Activated CD4-positive, CD25-positive, alpha-beta regulatory T cell (primary cell): ENCODE measurements at places on chromosomes 12 and 14.

DNA sequence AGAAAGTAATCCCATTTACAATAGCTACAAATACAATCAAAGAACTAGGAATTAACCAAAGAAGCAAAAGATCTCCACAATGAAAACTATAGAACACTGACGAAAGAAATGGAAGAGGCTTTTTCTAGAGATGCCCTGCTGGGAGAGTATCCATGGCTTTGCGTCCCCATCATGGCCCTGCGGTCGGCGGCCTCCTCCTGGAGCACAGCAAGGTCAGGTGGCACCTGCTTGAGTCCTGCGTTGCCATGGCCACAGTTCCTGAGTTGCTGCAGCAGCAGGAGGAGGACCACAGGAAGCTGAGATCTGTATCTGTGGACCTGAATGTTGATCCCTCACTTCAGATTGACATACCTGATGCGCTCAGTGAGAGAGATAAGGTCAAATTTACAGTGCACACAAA lies 143.5 kb downstream of the SLC5A8 start:
- no peak for DNase-seq

DNA sequence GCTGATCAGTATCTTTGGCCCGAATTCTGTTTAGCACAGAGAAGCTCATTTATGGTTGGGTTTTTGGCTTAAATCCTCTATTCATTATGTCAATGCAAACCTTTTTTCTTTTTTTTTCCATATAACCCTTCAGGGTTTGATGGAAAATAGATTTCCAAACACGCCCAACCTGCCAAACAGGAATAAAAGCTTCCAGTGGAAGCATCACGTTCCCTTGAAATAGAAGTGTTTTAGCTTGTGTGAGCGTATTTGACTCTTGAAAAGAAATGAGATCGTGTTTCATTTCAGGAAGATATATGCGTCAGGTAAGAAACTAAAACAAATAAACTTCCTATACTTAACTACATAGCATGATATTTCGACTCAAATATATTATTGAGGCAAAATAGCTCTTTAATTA lies at the start of gene PIK3C2G:
Gene PIK3C2G, plus strand, starts transcription at position 246 of the 400 bp plus-strand sequence. CDS start 20,564 bp downstream, outside the sequence.
- DNase-seq, result no peak

GRCh38 chr12:95198914-95199313 lies 18.4 kb downstream of the FGD6 start:
- DNase-seq, result no peak

DNA sequence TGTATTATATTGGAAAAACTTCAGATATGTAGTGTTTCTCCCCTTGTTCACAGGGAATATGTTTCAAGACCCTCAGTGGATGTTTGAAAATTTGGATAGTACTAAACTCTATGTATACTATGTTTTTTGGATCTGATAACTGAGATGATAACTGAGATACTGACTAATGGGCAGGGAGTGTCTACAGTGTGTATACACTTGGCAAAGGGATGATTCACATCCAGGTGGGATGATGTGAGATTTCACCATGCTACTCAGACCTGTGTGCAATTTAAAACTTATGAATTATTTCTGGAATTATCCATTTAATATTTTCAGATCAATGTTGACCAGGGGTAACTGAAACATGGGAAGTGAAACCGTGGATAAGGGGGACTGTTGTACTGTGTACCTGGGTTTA lies 13.8 kb downstream of the RAD51B start:
- no peak for DNase-seq

GRCh38 chr14:65810322-65810721 lies 397.8 kb downstream of the FUT8 start:
- no peak for DNase-seq

DNA sequence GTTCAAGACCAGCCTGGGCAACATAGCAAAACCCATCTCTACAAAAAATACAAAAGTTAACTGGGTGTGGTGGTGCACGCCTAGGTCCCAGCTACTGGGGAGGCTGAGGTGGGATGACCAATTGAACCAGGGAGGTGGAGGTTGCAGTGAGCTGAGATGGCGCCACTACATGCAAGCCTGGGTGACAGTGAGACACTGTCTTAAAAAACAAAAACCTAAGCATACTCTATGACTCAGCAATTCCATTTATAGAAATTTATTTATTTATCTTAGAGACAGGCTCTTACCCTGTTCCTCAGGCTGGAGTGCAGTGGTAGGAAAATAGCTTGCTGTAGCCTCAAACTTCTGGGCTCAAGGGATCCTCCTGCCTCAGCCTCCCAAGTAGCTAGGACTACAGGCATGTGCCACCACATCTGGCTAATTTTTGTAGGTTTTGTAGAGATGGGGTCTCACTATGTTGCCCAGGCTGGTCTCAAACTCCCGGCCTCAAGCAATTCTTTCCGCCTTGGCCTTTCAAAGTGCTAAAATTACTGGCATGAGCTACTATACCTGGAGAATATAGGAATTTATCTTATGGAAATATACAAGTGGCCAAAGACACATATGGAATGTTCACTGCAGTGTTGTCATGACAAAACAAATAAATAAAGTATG lies 43.3 kb downstream of the NCKAP5L start:
- DNase-seq, result no peak

- DNase-seq, result no peak
Measured at GRCh38 chr12:78034025-78034424, 203.3 kb downstream of the NAV3 start.

DNA sequence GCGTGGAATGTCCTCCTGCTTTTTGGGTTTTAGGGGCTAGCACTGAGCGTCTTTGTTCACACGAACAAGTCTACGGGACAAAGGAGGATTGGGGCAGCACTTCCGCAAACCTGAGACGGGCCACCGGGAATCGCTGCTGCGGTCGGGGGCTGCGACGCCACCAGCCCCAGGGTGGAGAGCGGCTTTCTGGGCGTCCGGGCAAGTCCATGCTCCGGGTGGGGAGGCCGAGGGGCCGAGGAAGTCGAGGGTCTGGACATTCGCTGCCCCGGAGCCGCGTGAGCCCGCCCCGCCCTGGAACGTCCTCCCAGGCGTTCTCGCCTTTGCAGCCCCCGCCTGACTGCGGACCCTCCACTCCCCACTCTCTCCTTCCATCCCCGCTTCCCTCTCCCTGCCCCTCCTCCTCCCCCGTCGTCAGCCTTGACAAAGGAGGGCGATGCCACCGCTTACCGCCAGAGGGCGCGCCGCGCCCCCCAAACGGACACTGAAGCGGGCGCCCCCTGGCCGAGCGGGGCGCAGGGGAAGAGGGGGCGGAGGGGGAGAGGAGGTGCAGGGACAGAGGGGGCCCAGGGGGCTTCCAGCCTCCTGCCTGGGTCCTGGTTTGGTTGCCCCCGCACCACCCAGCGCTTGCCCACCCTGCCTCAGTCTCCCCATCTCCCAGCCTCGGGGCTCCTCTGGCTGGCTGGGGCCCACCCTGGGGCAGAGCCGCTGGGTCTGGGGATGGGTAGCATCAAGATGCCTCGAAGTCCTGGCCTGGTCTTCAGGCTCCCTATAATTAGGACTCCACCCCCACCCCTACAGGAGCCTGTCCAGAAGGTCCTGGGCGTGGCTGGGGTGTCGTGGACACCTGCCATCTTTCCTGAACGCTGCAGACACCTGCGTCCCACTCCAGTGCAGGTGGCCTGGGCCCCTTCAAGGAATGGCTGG lies 39.1 kb upstream of the INF2 start:
- DNase-seq, result peak; percentile 54

DNA sequence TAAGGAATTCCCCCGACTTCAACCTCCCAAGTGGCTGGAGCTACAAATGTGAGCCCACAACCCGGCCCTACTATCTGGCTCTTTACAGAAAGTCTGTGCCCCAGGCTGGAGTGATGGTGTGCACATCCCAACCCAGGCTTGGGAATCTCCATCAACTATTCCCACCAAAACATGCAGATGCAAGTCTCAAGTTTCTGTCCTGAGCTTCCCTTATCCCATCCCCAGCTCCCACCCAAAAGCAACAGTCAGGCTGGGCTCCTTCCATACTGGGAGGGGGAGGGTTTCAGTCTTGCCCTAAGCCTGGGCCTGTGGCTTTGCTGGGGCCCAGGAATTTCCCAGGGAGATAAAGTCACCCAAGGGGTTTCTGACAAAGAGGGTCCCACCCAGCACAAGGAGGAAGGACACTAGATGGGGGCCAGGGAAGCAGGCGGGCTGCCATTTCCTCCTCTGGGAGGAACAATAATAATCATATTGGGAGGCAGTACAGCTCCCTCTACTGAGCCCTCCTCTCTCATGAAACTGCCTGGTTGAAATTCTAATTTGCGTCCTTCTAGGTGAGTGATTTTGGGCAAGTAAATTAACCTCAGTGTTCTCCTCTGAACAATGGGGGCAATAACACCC lies 8.0 kb downstream of the SLC8B1 start:
- no peak for DNase-seq

DNA sequence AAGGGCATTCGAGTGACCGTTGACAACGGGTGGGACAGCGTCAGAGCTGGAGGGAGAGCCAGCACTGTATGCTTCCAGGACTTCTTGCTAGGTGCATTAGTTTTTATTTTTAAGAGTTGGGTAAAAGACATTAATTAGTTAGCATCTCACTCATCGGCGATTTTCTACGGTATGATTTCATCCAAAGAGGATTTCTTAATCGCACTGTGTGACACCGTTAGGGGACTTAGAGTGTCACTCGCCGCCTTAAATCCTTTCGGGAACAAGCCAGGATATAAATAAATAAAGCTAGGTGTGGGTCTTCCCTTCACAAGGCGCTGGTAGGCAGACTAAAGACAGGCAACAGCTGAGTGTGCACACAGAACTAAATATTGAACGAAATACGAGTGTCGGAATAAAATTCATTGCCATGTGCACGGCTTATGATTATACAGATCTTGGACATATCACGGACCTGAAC lies 869 bp upstream of the NOVA1 start:
- DNase-seq, result no peak

DNA sequence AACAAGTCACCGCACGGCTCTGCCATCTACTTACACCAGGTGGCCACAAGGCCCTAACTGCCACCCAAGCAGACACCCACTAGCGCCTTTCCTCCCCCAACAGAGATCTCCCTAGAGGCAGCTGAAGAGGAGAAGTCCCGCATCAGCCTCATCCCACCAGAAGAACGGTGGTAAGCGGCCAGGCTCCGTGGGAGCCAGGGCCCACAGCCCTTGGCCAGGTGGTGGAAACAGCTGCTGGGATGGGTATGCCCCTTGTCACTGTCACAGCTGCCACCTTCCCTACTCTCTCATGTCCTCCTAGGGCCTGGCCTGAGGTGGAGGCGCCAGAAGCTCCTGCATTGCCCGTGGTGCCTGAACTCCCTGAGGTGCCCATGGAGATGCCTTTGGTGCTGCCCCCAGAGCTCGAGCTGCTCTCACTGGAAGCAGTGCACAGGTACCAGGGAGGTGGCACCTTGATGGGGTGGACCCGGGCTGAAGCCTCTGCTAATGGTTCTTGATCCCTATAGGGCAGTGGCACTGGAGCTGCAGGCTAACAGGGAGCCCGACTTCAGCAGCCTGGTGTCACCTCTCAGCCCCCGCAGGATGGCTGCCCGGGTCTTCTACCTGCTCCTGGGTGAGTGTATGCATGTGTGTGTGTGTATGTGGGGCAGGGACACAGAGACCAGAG lies 7.5 kb downstream of the REC8 start:
- no peak for DNase-seq

DNA sequence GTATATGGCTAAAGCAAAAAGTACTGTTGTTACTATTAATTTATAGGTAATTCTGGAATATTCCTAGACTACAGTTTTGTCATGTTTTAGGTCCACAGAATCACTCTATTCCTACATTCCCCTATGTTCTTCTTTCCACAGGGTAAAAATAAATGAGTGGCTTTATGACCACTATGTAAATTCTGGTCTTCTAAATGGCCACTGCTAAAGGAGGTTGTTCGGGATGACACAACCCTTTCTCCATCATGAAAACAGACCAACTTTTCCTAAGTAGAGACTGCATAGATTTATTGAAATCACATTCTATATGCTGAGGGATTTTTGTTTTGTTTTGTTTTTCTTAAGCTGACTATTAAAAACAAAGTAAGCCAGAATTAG lies 88.0 kb downstream of the SYT1 start:
- DNase-seq, result no peak
